ENCODE measurements at places on chromosomes 1 and 21.

DNA sequence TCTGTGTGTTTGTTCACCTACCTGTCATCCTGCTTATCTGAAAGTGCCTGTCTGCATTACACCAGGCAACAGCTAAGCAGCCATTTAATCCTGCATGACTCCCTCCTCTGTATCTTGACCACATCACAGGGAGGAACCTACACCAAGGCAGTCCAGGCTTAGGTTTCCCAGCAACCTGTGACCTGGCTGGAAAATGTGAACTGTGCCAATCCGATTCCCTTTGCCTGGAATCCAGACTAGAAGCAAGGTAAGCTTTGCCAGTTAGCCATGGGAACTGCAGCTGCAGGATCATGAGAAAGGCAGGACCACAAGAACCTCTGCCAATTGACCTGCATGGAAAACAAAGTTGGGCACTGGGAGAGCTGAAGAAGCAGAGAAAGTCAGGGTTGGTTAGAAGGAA is 6.3 kb upstream of the ATP1B1 start:
- DNase-seq, result no peak

DNA sequence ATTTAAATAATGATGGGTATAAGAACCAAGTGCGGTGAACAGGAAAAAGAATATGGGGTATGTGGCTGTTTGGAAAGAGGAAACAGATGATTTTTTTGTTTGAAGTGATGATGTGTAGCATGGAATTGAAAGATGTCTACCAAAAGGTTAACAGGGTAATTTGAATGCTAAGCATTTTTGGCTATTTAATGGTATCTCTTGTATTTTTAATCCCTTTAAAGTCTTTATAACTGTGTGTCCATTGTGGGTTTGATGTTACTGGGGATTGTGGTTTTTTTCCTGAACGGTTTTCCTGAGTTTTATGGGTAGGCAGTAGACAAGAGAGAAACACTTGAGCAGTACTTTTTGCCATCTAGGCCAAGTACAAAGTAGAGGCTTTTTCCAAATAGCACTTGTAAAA is 63.2 kb downstream of the PRDM2 start:
- DNase-seq, result no peak

- no peak for DNase-seq
Observed at GRCh38 chr1:206466840-206467649, 3.2 kb upstream of the IKBKE start.

DNA sequence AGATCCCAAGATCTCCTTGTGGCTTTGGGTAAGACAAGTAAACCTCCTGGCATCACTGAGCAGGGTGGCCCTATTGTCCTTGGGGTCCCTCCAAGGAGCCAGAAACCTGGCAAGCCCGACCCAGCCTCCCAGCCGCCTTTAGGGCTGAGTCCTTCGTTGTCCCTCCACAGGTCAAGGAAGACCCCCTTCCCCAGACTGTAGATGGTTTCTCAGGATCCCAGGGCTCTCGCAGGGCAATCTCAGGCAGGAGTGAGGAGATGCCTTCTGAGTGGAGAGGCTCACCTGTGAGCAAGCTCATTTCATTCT is 71.6 kb upstream of the CSF3R start:
- no peak for DNase-seq

GRCh38 chr1:113567427-113567826 is 177.1 kb downstream of the MAGI3 start:
- no peak for DNase-seq

GRCh38 chr1:208737161-208737560 is 493.0 kb upstream of the PLXNA2 start:
- no peak for DNase-seq

- no peak for DNase-seq
Observed at GRCh38 chr1:48803474-48803873, 26.8 kb upstream of the BEND5 start.

Data from right cardiac atrium (tissue), 5 donors.